Brain pericyte (primary cell): ENCODE measurements at places on chromosomes 4 and X.

DNA sequence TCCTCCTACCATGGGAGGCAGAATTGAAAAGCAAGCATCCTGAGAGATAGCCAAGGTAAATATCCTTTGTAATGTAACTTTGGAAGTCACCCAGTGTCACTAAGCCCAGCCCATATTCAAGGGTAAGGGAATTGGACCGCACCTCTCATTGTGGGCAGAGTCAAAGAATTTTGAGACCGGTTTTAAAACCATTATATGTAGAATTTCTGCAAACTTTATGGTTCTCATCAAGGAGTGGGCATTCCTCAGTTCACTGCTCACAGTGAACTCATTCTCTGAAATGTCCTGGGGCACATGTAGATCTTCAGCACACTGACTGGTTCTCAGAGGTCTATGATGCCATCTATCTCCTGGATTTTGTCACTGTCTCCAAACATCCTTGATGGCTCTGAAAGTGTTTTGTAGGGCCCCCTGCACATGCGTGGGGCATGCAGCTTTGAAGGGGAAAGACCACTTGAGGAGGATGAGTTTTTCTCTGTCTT lies 35.3 kb upstream of the CHRNA9 start:
- no peak for DNase-seq

DNA sequence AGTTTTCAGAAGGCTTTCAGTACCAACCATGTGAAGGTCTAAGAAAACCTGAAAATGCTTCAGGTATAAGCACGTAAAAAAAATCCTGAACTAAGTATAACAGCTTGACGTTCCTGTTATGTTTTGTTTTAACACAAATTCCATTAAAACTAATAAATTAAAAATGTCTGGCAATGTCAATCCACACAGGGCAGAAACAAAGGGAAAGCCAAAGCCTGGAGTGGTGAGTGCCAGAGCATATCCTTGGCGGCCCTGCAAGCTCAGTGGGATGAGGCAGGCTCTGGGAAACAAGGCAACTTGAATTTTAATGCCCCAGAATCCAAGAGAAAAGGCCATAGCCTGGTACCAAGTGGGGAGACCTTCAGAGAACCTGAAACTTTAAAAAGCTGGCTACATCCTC lies 78.2 kb downstream of the EPHA5 start:
- no peak for DNase-seq

- DNase-seq: no peak
Observed at GRCh38 chr4:69697536-69698242, 44.6 kb upstream of the UGT2A1 start.

DNA sequence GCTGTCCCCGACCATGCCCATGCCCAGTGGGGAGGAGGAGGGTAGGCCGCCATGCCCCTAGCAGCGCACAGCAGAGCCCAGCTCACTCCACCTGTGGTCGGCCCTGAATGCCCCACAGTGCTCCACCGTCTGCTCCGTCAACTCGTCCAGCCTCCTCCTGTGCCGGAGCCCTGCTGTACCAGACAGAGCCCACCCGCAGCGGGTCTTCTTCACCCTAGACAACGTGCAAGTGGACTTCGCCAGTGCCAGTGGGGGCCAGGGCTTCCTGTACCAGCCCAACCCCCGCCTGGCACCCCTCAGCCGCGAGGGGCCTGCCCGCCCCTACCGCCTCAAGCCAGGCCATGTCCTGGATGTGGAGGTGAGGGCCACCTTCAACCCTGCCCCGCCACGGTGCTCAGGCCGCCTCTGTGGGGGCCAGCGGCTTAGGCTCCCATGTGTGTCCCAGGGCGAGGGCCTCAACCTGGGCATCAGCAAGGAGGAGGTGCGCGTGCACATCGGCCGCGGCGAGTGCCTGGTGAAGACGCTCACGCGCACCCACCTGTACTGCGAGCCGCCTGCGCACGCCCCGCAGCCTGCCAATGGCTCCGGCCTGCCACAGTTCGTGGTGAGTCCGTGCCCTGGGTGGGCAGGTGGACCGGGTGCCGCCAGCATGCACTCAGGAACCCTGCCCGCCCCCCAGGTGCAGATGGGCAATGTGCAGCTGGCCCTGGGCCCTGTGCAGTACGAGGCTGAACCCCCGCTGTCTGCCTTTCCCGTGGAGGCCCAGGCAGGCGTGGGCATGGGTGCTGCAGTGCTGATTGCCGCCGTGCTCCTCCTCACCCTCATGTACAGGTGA lies 6.9 kb upstream of the SRPK3 start:
- no peak for DNase-seq

DNA sequence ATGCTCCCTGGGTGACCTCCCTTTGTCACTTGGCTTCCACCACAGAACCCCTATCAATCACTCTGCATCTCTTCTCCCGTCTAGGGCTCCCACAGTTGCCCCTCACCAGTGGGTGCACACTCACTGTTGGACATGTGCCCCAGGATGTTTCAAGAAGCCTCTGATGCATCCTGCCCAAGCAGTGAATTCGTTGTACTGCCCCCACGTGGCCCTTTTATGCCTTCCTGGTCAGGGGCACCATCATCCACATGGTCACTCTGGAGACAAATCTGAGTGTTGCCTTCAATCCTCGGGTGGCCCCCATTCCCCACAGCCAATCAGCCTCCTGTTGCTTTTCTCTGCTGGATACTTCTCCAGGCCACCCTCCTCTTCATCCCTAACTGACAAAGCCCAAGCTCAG lies 12.2 kb downstream of the ITIH6 start:
- no peak for DNase-seq

DNA sequence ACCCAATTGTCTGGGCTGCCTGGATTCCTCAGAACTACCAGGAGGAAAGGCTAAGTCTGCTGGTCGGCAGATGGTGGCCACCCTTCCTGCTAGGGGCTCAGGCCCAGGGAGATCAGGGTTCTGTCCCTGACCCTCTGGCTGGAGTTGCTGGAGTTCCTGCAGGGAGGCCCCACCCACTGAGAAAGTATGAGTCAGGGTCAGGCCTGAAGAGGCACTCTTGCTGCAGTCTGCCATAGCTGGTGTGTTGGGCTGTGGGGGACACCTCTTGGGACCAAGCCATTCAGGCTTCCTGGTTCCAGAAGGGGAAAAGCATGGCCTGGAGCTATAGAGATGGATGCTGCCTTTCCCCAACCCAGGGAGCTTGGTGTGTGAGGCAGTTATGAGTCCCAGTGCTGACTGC lies 40.4 kb upstream of the PCDH18 start:
- DNase-seq: no peak
